Suppressor macrophage treated with lipopolysaccharide for 1 hour (primary cell): ENCODE measurements at places on chromosomes 12 and 14.

DNA sequence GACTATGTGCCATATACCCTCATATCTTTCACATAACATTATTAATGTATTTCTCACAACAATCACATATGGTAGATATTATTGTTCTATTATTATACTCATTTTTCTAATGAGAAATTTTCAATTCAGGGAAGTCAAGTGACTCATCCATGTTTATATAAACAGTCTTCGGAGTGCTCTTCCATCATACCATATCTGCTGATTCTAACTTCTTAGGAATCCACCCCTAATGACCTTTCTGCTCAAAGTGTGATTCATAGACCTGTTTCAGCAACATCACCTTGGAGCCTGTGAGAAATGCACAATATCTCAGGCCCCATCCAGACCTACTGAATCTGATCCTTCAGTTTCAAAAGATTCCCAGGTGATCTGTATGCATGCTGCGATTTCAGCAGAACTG lies 39.8 kb upstream of the OVCH1 start:
- no peak for DNase-seq

DNA sequence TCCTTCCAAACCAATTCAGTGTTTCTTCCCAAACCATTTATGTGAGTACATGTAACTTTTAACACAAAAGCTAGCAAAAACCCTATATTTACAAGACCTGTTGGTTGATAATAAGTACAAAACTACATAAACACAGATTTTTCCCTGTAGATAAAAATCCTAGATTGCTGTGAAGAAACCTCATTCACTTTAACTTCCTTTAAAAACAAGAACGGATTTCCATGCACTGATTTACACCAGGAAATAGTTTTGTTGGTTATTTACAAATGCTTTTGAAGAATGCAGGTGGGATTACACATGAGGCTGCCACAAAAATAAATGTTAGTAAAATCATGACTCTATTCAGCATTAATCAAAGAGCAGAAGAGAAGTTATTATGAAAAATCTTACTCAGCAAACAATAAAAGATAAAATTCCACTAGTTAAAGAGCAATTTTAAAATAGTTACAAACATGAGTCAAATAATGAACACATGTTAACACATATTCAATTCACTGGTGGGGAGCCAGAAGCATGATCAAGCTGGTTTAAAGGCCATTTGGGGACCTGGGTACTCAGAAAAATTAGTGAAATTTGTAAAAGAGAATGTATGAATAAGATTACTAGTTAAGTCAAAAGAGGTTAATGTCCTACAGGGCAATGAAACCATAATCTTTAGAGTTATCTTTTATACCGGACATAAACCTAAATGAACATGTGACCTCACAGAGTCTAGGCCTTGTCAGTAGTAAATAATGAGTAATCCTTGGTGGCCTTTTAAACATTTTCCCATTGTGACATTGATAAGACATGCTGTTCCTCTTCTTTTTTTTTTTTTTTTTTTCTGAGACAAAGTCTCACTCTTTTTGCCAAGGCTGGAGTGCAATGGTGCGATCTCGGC lies 79.9 kb downstream of the PHLDA1 start:
- DNase-seq: peak; percentile 85

- DNase-seq: no peak
These were observed 1.5 kb downstream of the NPFF start for GRCh38 chr12:53505555-53506449.

GRCh38 chr14:64698903-64699302 lies 5.3 kb upstream of the PLEKHG3 start:
- peak; percentile 87 for DNase-seq

DNA sequence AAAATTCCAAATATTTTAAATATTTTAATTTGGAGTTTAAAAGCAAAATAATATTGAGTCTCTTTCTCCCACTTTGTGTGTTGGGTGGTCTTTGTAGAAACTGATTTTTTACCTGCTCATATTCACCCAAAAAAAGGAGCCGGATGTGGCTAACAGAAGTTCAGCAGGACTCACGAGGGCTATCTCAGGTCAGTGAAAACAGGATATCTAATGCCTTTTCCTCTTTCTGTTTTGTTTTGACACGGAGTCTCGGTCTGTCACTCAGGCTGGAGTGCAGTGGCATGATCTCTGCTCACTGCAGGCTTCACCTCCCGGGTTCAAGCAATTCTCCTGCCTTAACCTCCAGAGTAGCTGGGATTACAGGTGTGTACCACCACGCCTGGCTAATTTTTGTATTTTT lies 30.8 kb downstream of the COA8 start:
- DNase-seq: no peak

- DNase-seq: no peak
These were observed 86.7 kb downstream of the BCL2L14 start for GRCh38 chr12:12157424-12157823.

DNA sequence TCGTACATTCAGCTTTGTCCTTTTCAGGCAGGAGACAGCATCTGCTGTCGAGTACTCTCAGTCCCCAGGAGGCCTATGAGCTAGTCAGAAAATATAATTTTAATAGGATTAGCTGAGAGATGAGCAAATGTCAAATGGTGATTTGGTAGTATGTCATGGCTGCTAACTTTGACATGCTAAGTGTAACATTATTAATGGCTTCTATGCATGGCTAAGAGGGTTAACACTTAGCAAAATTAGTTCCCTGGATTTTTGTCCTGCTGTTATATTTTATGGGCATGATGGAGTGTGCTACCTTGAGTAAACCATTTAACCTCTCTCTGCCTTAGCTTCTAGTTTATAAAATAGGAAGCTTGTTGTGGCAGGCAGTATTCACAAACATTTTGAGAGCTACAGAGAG lies 2.9 kb upstream of the PCNX1 start:
- DNase-seq: no peak

- peak; percentile 41 for DNase-seq
These were observed 52.2 kb upstream of the SRP54 start for GRCh38 chr14:34930591-34931091.

GRCh38 chr12:100554608-100555077 lies 18.8 kb upstream of the GAS2L3 start:
- DNase-seq: peak; percentile 80

DNA sequence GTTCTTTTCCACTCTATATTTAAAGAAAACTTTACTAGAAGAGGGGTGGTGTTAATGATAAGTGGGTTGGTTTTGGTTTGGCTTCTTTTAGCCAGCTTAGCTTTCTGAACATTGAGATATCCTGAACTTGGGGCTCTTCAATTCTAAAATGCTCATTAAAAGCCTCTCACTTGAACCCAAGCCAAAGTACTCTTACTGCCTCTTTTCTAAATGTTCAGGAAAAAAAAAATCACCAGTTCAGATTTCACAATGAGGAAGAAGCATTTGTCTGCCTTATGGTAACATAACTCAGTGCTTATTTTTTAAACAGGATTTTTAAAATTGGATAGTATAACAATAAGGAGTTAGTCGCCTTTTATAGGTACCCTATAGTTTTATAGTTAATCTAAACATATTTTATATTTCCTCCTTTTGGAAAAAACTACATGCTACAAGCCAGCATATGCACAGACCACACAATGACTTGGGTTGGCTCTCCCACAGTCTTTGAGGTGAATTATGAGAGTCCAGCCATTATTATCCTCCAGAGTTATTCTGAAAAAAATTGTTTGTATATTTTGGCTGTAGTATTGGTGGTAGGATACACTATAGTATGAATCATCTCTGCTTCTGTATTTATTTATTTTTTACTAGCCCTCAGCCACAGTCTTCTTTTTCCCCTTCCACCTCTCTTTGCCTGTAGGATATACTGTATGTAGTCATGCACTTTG lies 195.5 kb upstream of the TMPO start:
- no peak for DNase-seq

GRCh38 chr14:78075033-78075432 lies 95.1 kb upstream of the NRXN3 start:
- DNase-seq: no peak

GRCh38 chr14:105309371-105309770 lies 5.2 kb upstream of the PACS2 start:
- no peak for DNase-seq

DNA sequence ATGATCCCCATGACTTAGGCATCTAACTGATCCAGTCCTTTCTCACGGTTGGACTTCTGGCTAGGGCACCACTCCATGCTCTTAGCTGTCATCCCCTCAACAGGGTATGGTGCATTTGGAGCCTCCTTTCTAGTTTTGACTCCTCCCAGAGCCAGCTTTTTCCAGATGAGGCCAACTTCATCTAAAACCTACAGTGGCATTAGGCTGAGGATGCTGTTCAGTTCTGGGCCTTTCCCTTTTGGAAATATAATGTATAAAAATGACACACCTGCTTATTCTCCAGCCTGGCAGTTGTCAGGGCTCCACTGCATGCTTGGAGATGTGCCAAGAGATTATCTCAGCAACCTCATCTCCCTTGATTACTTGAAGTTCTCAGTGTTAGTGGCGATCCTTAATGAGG lies 239.7 kb downstream of the EMP1 start:
- DNase-seq: no peak

GRCh38 chr12:110278255-110278536 lies 2.9 kb upstream of the ATP2A2 start:
- no peak for DNase-seq

- DNase-seq: no peak
These were observed 186.1 kb downstream of the FOXG1 start for GRCh38 chr14:28952666-28953065.

GRCh38 chr12:25320123-25321006 lies 69.6 kb upstream of the KRAS start:
- peak; percentile 24 for DNase-seq
